ENCODE measurements at places on chromosomes 5 and 9.

- no peak for DNase-seq
These were observed 2.6 kb upstream of the TXNDC8 start for GRCh38 chr9:110340306-110340705.

DNA sequence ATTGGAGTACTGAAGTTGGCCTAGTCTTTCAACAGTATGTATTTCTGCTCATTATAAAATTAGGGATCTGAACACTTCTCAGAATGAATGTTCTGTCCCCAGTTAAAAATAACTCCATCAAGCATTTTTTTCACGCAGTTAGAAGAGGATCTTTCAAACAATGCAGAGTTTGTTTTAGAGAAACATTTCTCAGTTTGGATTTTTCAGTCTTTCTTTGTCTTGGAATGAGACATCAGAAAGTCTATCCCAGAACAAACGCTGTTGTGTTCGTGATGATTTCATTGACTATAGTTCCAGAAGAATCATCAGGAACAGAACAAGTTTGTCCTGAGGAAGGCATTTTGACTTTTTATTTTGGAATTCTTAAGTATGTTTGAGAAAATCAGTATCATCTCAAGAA, 218.7 kb downstream of the ARRDC3 start:
- DNase-seq, result no peak

DNA sequence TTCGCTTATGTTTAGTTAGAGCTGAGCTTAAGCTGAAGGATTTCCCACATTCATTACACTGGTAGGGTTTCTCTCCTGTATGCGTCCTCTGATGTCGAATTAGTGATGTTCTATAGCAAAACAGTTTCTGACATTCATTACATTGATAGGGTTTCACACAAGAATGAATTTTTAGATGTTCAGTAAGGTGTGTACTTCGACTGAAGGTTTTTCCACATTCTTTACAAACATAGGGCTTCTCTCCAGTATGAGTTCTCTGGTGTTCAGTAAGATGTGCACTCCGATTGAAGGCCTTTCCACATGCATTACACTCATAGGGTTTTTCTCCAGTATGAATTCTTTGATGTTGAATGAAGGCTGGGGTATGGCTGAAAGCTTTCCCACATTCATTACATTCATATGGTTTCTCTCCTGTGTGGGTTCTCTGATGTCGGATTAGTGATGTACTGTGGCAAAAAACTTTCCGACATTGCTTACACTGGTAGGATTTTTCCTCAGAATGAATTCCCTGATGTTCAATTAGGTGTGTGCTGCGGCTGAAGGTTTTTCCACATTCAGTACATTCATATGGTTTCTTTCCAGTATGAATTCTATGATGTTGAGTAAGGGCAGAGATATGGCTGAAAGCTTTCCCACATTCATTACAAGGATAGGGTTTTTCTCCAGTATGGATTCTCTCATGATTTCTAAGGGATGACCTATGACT, 14.6 kb downstream of the ZNF883 start:
- no peak for DNase-seq

DNA sequence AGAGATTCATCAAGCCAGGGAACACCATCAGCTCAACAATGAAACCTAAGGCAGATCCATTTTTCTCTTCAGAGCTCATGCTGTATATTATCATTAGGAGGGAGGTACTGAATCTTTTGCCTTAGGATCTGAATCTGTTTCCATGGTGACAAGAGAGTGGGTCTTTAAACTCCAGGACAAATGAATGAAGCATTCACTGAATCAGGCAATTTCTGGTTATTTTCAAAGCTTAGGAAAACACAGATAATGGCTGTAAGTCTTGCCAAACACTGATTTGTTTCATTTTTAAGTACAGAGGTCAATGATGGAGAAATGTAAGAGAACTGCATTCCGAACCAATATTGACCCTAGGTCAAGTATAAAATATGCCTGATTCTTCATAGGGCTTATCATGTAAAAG, 84.9 kb downstream of the GNA14 start:
- no peak for DNase-seq

GRCh38 chr5:176490301-176490700, 42.1 kb downstream of the FAF2 start:
- DNase-seq, result no peak

DNA sequence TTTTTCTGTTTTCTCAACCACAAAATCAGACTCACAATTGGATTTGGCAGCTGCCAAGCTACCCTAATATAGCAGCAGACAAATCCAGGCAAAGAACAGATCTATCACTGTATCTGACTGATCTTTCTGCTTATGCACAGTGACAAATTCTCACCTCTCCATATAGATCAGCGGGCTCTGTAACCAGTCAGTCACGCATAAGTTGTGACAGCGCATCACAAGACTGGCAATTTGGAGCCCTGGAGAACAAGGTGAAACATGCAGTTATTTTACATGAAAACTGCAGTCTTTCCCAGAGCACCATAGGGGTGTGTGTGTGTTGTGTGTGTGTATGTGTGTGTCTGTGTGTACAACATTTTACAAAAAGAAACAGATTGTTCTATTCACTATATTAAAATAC, 37.7 kb downstream of the RORB start:
- DNase-seq, result no peak

DNA sequence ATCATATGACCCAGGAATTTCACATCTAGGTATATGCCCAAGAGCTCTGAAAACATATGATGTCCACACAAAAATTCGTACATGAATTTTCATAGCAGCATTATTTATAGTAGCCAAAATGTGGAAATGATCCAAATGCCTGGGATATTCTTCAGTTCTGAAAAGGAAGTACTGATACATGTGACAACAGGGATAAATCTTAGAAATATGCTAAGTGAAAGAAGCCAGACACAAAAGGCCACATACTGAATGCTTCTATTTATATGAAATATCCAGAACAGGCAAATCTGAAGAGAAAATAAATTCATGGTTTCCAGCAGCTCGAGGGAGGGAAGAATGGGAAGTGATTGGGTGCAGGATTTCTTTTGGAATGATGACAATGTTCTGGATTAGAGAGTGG, 16.8 kb upstream of the ZBTB43 start:
- no peak for DNase-seq

DNA sequence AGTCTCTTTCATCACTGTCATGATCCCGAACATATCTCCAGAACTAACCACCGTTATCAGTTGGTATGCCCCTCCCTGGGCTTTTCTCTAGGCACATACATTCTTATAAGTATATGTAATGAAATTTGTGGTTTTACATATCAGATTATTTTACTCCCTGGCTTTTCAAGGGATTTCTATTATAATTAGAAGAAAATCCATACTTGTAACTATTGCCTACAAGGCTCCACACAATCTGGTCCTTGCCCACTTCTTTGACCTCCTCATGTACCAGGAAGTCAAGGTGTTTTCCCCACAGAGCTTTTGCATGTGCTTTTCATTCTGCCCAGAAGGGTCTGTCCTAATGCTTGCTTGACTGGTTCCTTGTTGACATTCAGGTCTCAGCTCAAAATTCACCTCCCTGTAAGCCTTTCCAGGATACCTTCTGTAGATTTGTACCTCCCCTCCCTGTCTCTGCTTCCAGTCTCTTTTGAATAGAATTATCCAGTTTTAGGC, 33.6 kb upstream of the HSD17B4 start:
- no peak for DNase-seq

GRCh38 chr5:81326554-81326953, 25.2 kb downstream of the ZCCHC9 start:
- DNase-seq, result no peak

GRCh38 chr5:177405805-177406204, 3.6 kb downstream of the F12 start:
- no peak for DNase-seq

- DNase-seq, result no peak
These were observed 100.4 kb downstream of the IRX2 start for GRCh38 chr5:2651116-2651515.
